ENCODE measurements at places on chromosomes 5 and 9. TPM values are rescaled to one million over a fixed set of nuclear protein-coding genes. Genes with fewer than 3 reads are reported as not detected.

GRCh38 chr5:2023196-2023595 is 140.5 kb upstream of the IRX4 start:
- H3K27ac ChIP-seq = no peak overlapping the region
- peaks cover 16% of the 10 kb centered on the region for H3K27me3 ChIP-seq
- DNase-seq = no peak
- no peaks in the 10 kb centered on the region for H3K36me3 ChIP-seq
- H3K4me1 ChIP-seq = no peaks in the 10 kb centered on the region
- H3K4me3 ChIP-seq = no peak overlapping the region

- peaks cover 38% of the 10 kb centered on the region for H3K4me1 ChIP-seq
- H3K36me3 ChIP-seq = peaks cover 5% of the 10 kb centered on the region
- H3K27ac ChIP-seq = peak overlapping the region; percentile 9
- no peak overlapping the region for H3K4me3 ChIP-seq
- peaks cover 15% of the 10 kb centered on the region for H3K27me3 ChIP-seq
These were observed 122.2 kb downstream of the CEMIP2 start for GRCh38 chr9:71646131-71646530.

DNA sequence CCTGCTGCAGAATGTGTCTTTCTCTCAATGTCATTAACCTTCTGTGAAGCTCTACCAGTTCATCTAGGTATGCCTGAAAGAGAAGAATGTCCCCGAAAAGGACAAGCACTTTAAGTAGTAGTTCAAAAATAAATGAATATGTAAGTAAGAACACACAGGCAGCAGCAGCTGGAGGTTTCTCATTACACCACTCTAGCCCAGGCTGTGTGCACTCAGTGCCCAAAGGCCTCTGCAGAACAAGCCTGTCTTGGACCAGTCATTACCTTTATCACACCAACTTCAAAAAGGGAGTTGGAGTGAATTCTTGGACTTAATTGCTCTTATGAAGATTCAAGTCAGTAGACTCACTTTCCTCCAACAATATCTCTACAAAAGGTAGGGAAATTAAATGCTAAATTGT is 268.8 kb downstream of the MLLT3 start:
- H3K4me1 ChIP-seq = peaks cover 76% of the 10 kb centered on the region
- no peaks in the 10 kb centered on the region for H3K27me3 ChIP-seq
- no peak for DNase-seq
- H3K4me3 ChIP-seq = no peak overlapping the region
- no peak overlapping the region for H3K27ac ChIP-seq

DNA sequence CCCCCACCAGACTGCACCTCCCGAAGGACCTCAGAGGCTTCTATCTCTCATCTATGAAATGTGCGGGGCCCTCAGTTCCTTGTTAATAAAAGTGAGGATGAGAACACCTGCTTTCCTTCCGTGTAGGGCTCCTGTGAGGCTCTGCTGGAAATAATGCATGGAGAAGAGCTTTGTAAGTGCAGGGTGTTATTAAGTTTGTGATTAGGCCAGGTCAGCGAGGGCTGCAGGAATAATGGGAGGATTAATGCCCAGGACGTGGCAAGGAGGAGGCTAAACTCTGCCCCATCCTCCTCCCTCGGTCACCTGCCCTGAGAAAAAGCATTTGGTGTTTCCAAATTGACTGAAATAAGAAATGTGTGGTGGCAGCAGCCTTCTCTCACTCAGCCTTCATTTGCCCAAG is 83.5 kb upstream of the HSPA9 start:
- peaks cover 24% of the 10 kb centered on the region for H3K4me1 ChIP-seq
- no peak overlapping the region for H3K4me3 ChIP-seq
- peaks cover 86% of the 10 kb centered on the region for H3K27me3 ChIP-seq
- H3K27ac ChIP-seq = no peak overlapping the region

- no peak overlapping the region for H3K27ac ChIP-seq
- DNase-seq = no peak
- peaks cover 2% of the 10 kb centered on the region for H3K4me1 ChIP-seq
These were observed 4.5 kb downstream of the ZNF608 start for GRCh38 chr5:124741711-124742496.

CATSPER3 gene
- 0.89 TPM for total RNA-seq

ST8SIA4 gene
- 37.5 TPM for total RNA-seq
